NCI-H510A treated with DMSO at 0.1 percent for 48 hours (cell line): ENCODE measurements at places on chromosomes 13 and 19.

DNA sequence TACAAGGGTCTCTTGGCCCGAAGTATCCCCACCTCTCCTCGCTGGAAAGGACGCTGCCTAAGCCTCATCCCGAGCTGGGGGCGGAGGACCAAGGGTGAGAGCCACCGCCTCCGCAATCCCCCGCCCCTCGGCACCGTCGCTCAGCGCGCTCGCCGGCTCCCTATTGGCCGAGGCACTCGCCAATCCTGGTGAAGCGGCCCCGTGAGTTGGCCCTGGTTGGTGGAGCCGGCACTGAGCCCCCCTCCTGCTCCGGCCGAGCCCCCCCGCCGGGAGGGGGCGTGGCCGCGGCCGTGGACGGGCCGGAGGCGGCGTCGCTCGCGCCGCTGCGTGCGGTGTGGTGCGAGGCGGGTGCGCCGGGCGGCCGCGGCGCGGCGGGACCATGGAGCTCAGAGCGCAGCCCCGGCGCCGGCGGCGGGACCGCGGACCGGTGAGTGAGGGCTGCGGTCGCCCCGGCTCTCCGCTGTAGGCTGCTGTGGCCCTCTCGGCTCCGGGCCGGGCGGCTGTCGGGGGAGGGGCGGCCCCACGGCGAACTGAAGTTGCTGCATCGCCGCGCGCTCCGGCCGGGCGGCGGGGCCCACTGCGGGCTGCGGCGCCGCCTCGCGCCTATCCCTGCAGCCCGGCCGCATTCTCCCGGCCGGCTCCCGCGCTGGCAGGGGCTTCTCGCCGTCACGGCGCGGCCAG lies at the start of gene WASF3:
Gene WASF3 (plus strand): TSS at position 291 of the 681 bp plus-strand sequence. CDS start 84,588 bp downstream, outside the sequence.
- DNase-seq: peak; percentile 83

DNA sequence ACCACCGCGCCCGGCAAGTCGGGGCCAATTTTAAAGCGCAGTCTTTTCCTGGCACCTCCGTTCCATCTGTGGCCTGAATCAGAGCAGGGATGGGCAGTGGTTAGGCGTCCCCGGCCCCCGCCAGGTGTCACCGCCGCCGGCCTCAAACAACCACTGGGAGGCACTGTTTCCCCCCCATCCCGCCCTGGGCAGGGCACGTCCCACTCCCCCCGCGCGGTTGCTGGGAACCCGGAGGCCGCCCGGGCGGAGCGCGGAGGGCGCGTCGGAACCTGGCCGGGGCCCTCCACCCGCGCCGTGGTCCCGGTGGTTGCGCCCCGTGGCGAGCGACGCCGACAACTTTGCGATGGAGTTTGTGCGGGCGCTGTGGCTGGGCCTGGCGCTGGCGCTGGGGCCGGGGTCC lies at the start of gene GRIN3B:
Gene GRIN3B (plus strand): TSS at position 325 of the 400 bp plus-strand sequence. CDS start 19 bp downstream, at position 344.
- no peak for DNase-seq

- DNase-seq: no peak
Observed at GRCh38 chr13:42260903-42261654, 10.9 kb upstream of the AKAP11 start.

DNA sequence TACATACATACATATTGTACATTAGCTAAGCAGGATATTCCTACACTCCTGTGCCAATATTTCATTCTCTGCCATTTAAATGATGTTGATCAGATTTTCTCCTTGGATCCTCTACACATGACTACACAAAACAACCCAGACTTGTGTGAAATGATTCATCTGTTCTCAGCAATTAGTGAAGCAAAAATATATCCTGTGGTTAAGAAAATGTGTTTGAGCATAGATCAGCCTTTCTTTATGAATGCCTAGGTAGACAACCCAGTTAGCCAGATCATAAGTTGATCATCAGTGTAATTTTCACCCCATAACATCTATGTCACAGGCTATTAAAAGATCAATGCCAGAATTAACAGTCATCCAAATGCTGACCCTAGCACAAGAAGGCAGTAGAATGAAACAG lies 275.2 kb upstream of the EDNRB start:
- DNase-seq: no peak

DNA sequence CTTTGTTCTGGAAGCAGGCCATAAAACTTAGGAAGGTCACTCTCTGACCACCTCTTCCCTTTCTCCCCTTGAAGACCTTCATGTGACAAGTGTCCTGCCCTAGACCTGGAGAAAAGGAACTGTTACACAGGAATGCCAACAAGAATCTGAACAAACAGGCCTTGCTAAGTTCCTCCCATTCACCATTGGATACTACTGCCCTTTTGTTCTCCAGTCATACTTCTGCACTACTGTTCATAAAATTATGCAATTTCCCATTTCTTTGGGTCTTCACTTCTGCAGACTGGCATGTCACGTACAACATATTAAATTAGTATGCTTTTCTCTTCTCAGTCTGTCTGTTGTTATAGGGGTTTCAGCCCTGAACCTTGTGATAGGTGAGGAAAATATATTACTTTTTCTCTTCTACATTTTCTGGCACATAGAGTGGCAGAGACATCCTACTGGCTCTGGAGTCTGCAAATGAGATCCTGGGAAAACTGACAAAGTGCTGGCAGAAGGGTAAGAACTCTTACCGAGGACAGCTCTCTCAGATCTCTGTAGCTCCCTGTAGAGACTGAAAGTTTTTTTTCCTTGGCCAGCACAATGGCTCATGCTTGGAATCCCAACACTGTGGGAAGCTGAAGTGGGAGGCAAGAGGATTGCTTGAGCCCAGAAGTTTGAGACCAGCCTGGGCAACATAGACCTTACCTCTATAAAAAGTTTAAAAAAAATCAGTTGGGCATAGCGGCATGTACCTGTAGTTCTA lies 87.6 kb upstream of the SPRY2 start:
- no peak for DNase-seq

DNA sequence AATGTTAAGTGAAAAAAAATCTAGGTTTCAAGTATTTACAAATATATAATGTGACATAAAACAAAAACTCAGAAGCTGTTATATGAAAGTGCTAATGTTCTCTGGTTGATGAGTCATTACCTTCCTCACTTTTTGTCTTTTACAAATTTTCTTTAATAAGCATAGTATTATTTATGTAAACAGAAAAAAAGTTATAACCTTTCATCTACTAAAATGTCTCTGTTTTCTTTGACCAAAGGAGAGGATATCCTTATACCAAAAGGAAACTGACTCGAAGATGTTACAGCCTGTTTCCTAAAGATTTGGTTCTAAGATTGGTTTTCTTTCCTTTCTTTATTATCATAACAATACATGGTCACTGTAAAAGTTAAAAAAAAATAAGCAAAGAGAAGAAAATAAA lies 38.0 kb downstream of the RCBTB2 start:
- DNase-seq: no peak

DNA sequence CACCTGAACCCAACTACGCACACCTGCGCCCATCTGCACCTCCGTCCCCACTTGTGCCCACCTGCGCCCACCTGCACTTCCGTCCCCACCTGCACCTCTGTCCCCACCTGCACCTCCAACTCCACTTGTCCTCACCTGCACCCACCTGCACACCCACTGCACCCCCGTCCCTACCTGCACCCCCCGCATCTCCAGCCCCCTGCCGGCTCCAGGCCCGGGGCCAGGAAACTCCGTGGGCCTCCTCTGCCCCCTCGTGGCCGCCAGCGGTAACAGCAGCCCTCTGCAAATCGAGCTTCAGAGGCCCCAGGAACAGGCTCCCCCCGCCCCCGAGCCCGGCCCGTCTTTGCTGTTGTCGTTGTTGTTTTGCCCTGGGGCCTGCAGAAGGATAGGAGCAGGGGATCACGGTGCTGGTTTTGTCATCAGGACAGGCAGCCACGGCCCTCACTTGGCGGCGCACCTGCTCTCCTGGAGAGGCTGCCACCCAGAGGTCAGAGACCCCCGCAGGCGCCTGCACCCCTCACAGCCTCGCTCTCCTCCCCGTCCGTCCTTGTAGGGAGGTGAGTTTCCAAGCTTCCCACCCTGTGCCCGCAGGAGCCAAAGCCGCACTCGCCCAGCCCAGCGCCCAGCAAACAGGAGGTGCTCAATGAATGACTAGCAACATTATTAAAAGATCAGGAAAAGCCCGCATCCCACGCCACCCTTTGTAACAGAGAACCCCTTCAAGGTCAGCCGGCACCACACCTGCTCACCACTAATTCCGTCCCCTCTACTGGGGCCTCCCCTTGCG lies 65.4 kb downstream of the GNG7 start:
- DNase-seq: no peak

- DNase-seq: no peak
Observed at GRCh38 chr13:93765062-93765461, 538.5 kb downstream of the GPC6 start.

DNA sequence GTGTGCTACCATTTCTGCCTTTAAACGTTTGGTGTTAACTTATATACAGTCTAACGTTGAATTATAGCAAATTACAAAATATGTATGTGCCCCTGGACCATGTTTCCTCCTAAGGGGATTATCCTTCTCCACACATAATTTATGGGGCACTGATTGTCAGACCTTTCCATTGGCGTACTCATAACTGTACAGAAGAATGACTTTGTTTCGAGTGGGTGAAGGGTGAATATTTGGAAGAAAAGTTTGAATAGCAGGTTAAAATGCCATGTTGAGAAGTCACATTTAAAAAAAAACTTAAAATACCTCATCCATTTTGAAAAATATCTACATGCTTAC lies 58.8 kb downstream of the SLC10A2 start:
- no peak for DNase-seq

- peak; percentile 53 for DNase-seq
Observed at GRCh38 chr19:38683393-38684077, 36.1 kb downstream of the ACTN4 start.

DNA sequence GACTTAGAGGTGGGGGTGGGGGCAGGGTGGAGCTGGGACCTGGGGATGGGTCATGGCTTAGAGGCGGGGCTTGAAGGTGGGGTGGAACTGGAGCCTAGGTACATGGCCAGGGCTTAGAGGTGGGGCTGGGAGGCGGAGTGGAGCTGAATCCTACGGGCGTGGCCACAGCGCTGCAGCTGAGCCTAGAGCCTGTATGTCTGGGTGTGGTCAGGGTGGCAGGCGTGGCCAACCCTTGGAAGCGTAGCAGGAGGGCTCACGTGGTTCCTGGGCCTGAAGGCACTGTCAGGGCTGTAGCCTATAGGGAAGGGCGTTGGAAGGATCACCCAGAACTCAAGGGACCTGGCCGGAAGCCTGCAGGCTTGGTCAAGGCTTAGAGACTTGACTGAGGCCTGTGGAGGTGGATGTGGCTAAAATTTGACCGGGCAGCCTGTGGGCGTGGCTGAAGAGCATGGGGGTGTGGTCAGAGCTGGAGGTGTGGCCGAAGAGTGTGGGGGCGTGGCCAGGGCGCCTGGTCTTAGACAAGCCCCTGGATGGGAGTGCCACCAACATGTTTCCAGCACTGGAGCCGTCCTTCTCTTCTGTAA lies 24.3 kb downstream of the COLGALT1 start:
- DNase-seq: no peak

DNA sequence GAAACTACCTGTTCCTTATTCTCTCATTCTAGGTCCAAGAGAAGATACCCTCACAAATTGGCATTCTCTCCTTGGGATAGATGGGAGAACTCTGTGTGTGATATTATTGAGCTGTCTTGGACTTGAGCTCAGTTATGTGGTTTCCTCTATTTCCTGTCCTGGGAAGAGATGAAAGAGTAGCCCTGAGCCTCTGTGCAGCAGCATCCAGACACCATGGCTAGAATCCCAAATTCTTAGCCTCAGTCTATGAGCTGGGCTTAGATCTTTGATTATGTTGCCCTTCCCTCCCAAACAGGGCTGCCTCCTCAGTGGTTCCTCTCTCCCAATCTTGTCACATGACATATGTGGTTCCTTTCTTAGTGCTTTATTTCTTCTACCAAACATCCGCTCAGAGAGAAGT lies 290.7 kb downstream of the SPRY2 start:
- no peak for DNase-seq

- DNase-seq: no peak
Observed at GRCh38 chr19:688214-688613, 7.0 kb downstream of the PRSS57 start.

DNA sequence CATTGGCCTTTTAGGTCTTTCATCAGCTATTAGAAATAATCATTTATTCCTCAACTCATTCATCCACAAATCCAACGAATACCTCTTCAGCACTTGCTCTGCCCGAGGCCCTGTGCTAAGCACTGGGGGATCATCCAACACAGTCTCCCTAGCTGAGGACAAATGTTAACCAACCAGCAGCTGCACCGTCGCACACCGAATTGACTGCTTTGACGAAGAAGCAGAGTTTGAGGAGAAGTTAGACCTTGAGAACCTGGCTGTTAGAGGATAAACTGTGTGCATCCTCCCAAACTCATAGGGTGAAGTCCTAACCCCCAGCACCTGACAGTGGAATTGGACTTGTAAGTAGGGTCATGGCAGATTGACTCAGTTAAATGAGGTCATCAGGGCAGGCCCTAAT lies 170.9 kb downstream of the USP12 start:
- no peak for DNase-seq

DNA sequence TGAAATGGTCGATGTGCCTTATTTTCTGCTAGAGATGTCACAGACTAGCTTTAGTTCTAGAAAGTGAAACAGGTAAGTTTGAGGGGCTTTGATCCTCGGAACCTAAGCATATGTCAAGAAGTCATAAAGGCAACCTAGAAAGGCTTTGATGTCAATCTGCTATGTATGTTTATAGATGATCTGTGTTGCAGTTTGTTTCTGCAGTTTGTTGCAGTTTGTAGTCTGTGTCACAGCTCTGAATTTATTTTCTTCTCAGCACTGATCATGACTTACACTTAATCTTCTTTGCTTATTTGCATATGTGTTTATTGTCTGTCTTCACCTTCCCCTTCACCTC lies 5.9 kb downstream of the LSM14A start:
- no peak for DNase-seq

DNA sequence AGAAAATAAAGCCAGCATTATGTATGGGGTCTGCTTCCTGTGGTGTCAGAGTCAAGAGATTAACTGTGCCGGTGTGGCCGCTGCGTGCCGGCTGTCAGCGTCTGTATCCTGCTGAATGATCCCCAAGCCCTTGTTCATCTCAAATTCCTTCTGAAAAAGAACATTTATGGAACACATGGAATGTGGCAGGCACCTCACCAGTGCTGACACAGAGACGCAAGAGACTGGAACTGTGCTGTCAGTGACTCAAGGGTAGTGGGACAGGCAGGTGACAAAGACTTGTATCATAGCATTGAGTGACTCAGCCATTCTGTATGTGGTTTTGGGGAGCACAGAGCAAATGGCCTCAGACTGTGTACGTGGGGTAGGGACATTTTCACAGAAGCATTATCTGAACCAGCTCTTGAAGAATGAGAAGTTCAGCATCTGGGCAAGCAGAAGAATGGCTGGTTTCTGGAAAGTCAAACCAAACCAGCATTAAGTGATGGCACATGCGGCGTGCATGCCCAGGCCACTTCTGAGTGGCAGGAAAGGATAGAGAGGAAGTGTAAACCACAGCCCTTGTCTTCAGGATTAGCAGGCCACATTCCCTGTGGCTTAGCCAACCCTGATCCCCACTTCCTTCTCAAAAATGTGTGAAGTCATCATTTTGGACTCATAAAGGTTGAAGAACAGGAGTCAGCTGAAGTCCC lies 54.0 kb upstream of the IRS2 start:
- no peak for DNase-seq

DNA sequence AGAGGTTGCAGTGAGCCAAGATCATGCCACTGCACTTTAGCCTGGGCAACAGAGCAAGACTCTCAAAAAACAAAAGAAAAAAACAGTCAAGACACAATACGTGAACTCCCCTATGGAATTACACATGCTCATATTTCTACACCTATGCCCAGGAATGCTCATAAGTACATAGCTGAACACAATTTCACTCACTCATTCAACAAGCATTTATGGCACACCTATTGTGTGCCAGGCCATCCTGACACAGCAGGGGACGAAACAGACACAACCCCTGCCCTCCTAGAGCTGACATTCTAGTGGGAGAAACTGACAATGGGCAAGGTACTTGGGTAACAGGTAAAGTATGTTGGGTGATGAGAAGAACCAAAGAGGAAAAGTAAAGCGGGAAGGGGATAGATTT lies 9.5 kb downstream of the AXL start:
- DNase-seq: no peak
